ENCODE measurements at places on chromosomes 16 and 17.

GRCh38 chr17:52470553-52470952 lies 312.0 kb upstream of the CA10 start:
- no peak for DNase-seq

GRCh38 chr17:21460358-21460757 lies 84.2 kb downstream of the KCNJ12 start:
- no peak for DNase-seq

GRCh38 chr17:17053446-17054379 lies 11.5 kb downstream of the MPRIP start:
- no peak for DNase-seq

DNA sequence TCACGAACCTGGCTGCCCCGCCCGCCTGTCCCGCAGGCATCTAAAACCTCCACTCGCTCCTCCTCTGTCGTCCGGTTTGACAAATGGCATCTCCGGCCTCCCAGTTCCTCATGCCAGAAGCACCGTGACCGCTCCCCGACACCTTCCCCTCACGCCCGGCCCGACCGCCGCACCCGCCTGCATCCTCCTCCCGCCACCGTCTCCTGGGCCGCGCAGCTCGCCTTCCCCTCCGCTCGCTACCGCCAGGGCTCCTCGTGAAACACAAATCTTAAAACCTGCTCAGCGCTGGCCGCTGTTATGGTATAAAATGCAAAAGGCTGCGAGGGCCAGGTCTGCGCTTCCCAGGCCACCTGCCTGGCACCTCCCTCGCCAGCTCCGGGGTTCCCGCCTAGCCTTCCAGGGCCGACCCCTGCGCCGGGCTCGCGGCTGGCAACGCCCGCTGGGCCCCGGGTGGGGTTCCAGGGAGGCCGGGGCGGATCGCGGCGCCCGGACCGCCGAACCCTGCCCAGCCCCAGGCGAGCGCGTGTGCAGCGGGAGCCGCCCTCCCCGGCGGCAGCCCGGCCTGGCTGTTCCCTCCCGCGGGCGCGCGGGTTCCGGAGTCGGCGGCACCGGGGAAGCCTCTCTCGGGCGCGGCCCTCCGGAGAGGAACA lies 488 bp downstream of the SPSB3 start:
- DNase-seq = no peak

GRCh38 chr16:17296431-17296830 lies 174.3 kb downstream of the XYLT1 start:
- no peak for DNase-seq

DNA sequence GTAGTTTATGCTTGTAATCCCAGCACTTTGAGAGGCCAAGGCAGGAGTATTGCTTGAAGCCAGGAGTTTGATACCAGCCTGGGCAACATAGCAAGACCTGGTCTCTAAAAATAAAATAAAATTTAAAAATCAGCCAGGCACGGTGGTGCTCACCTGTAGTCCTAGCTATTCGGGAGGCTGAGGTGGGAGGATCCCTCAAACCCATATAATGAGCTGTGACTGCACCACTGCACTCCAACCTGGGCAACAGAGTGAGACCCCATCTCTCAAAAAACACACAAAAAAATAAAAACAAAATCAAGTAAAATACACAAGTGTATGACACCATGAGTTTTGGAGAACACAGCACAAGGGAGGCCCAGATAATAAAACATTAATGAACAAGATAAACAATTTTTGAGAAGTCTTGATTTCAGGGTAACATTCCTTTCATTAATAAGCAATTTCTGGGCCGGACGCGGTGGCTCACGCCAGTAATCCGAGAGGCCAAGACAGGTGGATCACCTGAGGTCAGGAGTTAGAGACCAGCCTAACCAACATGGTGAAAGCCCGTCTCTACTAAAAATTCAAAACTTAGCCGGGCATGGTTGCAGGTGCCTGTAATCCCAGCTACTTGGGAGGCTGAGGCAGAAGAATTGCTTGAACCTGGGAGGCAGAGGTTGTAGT lies 17.9 kb downstream of the PRPSAP1 start:
- no peak for DNase-seq
